Pericardium fibroblast (primary cell): ENCODE measurements at places on chromosomes 11 and 22. TPM values are rescaled to one million over a fixed set of nuclear protein-coding genes. Genes with fewer than 3 reads are reported as not detected.

Gene OR6X1
- total RNA-seq: not detected in 2 replicates

Gene NTM
- 1.5 and 6.7 TPM in 2 replicates for total RNA-seq

Gene NAALAD2
- total RNA-seq: 2.7 and 4.1 TPM in 2 replicates

Gene SCGB1A1
- not detected in 2 replicates for total RNA-seq

Gene ACAT1
- total RNA-seq: 83.8 and 96.7 TPM in 2 replicates

Gene PKNOX2
- 5.9 and 8.2 TPM in 2 replicates for total RNA-seq

Gene MLC1
- 2.5 TPM in 1 of 2 replicates, not detected in the other for total RNA-seq

Gene GAS2L1
- 15.7 and 23.7 TPM in 2 replicates for total RNA-seq

Gene LRRC4C
- total RNA-seq: 0.12 and 0.17 TPM in 2 replicates

Gene TTC17
- total RNA-seq: 32.1 and 43.7 TPM in 2 replicates

Gene RAPSN
- 2.6 TPM in 1 of 2 replicates, not detected in the other for total RNA-seq

Gene LRRC10B
- not detected in 2 replicates for total RNA-seq

Gene OR52H1
- not detected in 2 replicates for total RNA-seq

Gene CAVIN3
- 460 and 641 TPM in 2 replicates for total RNA-seq

Gene TRIM48
- not detected in 2 replicates for total RNA-seq

Gene HSD17B12
- 59.2 and 80.4 TPM in 2 replicates for total RNA-seq

Gene DUSP8
- 0.70 TPM in 1 of 2 replicates, not detected in the other for total RNA-seq

Gene TTC36
- total RNA-seq: 0.26 TPM in 1 of 2 replicates, not detected in the other

Gene HTR3A
- total RNA-seq: not detected in 2 replicates

Gene WT1
- 17.4 and 30.3 TPM in 2 replicates for total RNA-seq

Gene SLC1A2
- 0.17 and 2.0 TPM in 2 replicates for total RNA-seq

Gene CHRDL2
- total RNA-seq: not detected in 2 replicates

Gene SYTL2
- total RNA-seq: 2.6 and 3.2 TPM in 2 replicates

Gene KBTBD3
- total RNA-seq: 0.47 and 0.85 TPM in 2 replicates

Gene OR8D4
- total RNA-seq: not detected in 2 replicates
